Stimulated activated CD4-positive, alpha-beta T cell treated with anti-CD3 and anti-CD28 coated beads, Interleukin-1b, Interleukin-23, amount 100 ng/mL, for 1 hour (primary cell): ENCODE measurements at places on chromosomes 2 and 18.

DNA sequence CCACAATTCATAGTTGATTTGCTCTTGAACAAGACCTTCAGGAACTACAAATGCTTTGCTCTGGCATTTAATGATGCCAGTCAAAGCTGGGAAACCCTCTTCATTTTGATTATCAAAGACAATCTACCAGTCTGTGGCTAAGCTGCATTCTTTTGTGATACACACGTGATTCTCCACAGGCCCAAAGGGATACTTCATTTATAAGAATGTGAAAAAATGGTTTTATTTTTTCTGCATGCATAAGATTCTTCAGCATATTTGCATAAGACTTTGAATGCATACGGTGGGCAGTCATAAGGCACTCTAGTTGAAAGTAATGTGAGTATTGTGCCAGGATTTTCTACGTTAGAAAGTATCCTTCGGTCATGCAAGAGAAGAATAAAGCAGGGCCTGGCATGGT, 33.0 kb upstream of the ARL5A start:
- no peak for DNase-seq

DNA sequence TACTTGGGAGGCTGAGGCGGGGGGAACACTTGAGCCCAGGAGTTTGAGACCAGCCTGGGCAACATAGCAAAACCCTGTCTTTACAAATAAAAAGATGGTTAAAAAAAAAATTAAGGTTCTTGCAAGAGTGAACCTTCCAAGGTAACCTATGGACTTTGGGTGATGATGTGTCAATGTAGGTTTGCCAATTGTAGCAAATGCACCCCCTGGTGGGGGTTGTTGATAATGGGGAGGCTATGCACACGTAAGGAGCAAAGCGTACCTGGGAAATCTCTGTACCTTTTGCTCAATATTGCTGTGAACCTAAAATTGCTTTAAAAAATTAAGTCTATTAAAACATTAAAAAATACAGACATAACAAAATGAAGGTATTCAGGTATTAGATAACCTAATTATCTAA, 70.4 kb downstream of the CWC22 start:
- DNase-seq = no peak

DNA sequence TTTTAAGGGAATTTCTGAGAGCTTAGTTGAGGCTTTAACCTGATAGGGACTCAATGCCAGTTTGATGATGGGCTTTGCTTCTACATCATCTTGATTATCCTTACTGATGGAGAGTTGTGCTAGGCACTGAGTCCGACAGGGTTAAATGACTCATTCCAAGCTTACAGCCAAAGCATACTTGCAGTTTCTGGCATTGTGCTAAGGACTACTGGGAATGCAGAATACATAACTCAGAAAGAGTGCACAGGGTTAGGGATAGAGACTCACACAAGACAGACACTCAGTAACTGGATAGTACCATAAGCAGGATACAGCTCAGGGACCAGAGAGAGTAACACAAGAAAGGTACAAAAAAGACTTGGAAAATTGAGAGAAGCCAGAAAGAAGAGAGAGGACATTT, 94.1 kb upstream of the SLC14A2 start:
- no peak for DNase-seq

- no peak for DNase-seq
These were observed 8.8 kb upstream of the AQP4 start for GRCh38 chr18:26874283-26874682.

DNA sequence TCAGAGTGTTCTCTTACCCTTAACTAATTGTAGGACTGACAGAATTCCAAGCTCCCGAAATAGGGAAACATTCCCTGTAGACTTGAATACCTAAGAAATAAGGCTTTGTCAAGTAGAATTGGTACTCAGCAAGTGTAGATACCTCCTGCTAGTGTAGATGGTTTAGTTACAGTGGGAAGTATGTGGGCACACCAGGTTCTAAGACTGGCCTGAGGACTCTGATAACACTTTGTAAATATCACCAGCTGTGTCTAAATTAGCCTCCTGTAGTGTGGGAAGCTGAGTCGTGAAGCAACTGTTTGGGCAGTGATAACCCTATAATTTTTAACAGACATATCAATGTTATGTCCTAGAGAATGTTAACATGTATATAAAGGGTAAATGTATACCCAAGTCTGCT, 304.5 kb downstream of the SLC8A1 start:
- DNase-seq = no peak

DNA sequence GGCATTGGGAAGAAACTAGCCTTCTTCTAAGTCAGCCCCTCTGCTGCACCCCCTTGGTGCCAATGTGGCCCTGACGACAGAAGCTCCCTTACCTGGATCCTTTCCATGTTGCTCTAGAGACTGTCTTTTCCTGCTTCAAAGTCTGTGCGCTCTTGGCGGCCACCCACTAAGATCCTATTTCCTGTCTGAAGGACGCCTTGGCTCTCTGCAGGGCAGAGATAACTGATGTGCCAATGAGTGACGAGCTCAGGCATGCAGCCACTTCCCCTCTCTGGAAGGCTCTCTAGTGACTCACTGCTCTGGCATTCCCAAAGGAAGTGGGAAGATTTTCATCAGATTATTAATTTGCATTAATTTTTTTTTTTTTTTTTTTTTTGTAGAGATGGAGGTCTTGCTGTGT, 273.5 kb downstream of the CDH20 start:
- no peak for DNase-seq

DNA sequence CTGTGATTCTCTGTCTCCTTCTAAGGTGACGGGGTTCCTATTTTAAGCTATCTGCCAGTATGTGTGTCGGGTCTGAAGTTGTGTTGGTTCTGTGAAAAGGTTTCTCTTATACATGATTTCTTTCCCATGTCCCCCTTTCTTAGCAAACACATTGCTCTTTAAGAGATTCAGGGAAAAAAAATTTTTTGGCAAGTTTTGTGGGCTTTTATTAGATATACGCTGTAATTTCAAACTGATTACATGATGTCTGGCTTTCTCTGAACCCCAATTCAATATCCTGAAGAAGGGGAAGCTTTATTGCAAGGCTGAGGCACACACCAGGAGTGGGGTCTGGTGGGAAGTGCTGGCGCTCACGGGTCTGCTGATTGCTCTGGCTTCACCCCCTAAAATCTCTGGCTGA, 210.6 kb downstream of the AGPS start:
- DNase-seq = no peak

GRCh38 chr2:135063210-135063609, 11.1 kb downstream of the RAB3GAP1 start:
- DNase-seq = no peak

DNA sequence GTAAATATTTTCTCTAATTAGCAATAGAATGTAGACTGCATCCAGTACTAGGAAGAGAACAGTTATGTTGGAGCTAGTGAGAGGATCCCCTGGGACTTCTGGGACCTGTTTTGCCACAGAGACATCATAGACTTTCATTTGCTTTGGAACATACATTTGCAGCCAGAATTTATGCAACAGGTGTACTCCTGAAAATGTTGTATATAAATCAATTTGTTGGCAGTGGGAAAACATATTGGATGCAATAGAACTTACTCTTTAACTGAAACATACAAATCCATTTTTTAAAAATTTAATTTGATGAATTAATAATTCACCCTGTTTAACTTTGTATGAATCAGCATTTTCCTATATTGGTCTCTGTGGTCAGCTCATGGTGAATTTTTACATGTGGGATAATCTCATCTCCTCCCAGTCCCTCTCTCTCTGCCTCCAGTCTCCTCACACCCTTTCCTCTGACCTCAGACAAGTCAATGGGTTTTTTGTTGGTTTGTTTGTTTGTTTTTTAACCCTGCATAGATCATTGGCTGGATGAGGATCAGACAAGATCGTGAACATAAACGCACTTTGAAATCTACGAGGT, 263.0 kb downstream of the LPIN1 start:
- no peak for DNase-seq

- DNase-seq = no peak
These were observed 112.0 kb downstream of the TRABD2A start for GRCh38 chr2:84768840-84769239.

GRCh38 chr2:99571954-99572353, 82.1 kb upstream of the REV1 start:
- DNase-seq = no peak

DNA sequence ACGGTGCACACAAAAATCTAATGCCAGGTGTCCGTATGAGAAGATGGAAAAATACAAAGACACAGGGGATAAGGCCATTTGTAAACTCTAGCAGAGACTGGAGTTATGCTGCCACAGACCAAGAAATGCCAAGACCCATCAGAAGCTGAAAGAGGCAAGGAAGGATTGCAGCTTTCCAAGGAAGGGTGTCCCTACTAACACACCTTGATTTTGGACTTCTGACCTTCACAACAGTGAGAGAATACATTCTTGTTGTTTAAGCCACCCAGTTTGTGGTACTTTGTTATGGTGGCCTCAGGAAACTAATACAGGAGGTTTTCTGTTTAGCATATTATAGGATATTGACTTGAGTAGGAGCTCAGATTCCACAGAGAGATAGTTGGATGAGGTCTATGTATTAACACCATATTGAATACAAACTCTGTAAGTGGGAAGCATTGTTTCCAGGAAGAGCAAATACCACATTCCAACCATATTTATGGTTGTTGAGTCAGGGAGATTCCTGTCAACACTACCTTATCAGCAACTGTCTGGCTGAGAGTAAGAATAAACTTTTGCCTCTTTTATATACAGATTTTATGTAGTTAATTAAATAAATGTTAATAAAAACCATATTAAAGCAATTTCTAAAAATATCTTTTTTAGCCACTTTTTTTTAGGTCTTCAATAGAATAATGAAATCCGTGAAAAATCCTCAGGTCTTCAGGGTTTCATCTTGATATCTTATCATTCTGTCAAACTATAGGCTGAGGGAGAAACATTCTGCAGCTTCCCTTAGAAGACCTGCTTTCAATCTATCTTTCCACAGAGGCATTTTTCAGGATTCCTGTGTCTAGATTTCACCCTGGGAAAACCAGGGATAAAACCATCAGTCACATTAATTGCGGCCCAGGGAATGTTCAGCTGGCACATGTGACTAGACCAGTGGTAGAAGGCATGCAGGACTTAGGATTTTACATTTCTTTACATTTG, 35.4 kb upstream of the HNMT start:
- DNase-seq = no peak

DNA sequence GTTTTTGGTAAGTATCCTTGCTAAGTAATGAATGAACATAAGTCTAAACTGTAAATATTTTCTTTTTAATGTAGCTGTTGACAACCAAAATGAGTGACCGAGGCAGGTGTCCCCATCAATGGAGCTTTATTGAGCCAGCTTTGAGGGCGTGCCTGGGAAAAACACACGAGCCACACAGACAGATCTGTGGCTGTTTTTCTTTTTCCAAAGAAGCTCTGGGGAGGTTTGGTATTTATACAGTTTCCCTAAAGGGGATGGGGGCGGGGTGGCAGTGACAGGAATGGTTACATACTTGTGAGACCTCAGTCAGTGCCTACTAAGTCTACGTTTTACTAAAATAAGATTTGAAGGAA, 11.2 kb downstream of the DBI start:
- DNase-seq = no peak

GRCh38 chr18:4256766-4257417, 198.2 kb downstream of the DLGAP1 start:
- no peak for DNase-seq

DNA sequence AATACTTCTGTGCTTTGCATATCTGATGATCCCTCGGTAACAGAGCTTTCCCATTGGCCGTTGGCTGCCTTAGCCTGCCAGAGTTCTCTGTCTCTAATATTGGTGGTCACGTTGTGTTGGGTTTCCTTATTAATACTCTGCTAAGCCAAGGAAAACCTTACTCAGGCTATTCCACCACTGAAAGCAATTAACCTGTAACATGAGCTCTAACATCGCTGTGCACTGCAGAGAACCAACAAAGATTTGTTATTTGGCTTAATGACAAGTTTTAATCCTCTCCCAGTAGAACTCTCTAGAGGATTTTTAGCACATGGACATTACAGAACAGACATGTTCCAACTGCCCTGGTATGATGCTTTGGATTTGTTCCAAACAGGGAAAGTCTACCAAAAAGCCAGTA, 825.9 kb upstream of the POU3F3 start:
- DNase-seq = no peak

GRCh38 chr2:38129481-38129880, 53.5 kb upstream of the CYP1B1 start:
- DNase-seq = no peak

DNA sequence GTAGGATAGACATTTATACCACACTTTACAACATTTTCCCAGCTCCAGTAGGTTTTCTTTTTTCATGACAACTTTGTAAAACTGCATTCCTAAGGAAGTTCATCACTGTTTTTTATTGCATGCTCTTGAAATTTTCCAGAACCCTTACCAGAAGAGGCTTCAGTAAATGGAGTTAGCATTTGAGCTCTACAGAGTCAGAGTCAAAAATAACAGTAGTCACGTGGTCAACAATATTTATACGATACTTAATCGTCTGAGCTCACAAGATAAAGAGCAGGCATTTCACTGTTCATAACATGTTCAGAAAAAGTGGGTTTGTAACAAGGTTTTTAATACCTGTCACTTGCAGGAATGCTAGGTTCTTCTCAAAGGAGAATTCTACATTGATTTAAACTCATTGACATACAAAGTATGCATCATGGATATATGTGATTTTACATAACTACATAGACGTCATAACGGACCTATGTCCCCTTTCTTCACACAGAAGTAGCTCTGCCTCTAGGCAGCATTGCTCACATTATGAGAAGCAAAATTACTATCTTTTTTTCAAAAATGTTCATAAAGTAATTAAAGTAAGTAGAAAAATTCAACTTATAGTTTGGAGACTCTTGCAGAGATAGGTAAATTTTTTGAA, 187.0 kb upstream of the COL3A1 start:
- DNase-seq = no peak

GRCh38 chr2:22822835-22823234, 562.1 kb upstream of the KLHL29 start:
- DNase-seq = no peak

- no peak for DNase-seq
These were observed 91.6 kb upstream of the TSPYL6 start for GRCh38 chr2:54347622-54348021.

DNA sequence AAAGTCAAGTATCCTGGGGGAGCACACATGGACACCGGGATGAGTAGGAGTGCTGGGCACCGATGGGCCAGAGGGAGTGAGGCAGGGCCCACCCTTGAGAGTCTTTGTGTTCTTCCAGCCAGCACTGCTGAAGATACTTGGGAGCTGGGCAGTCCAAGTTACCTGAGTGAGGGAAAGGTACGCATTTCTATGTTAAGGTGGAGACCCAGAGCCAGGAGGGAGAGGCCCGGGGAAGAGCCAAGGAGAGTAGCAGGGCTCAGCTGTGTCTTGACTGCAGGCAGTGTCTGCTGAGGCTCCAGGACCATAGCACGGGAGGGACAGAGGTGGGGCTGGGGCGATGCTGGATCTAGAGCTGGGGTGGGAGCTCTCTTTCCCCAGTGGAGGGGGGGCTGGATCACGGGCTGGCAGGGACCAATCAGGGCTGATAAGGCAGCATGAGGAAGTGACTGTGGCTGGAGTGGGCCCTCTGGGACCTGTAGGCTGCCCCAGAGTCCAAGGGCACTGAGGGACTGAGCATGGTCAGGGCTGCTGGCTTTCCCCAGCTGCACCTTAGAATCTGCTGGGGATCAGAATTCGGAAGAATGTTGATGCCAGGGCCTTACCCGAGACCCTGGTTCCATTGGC, 289.2 kb downstream of the PHLPP1 start:
- no peak for DNase-seq

GRCh38 chr2:122960759-122961641, 1064.1 kb upstream of the CNTNAP5 start:
- no peak for DNase-seq
